Nasal cavity respiratory epithelium epithelial cell of viscerocranial mucosa (primary cell): ENCODE measurements at places on chromosomes 6 and 20. TPM values are rescaled to one million over a fixed set of nuclear protein-coding genes. Genes with fewer than 3 reads are reported as not detected.

The ZBP1 gene
- total RNA-seq, result not detected in 2 replicates

The SIRPB1 gene
- not detected in 2 replicates for total RNA-seq

The TP53TG5 gene
- not detected in 2 replicates for total RNA-seq

The TFAP2D gene
- not detected in 2 replicates for total RNA-seq

The GPX5 gene
- total RNA-seq, result not detected in 2 replicates

The PBOV1 gene
- total RNA-seq, result not detected in 2 replicates

The CRISP3 gene
- 0.07 and 0.34 TPM in 2 replicates for total RNA-seq

The ZNF322 gene
- 12.0 and 24.4 TPM in 2 replicates for total RNA-seq

The KIZ gene
- 10.3 and 13.2 TPM in 2 replicates for total RNA-seq

The TSPO2 gene
- total RNA-seq, result not detected in 2 replicates

The RRAGD gene
- total RNA-seq, result 5.1 and 20.9 TPM in 2 replicates

The TFAP2B gene
- not detected in 2 replicates for total RNA-seq

The KCNK5 gene
- total RNA-seq, result under 0.01 and 1.8 TPM in 2 replicates

The CAP2 gene
- 2.7 and 4.9 TPM in 2 replicates for total RNA-seq

The ORC3 gene
- 18.8 and 19.7 TPM in 2 replicates for total RNA-seq

The HIVEP1 gene
- total RNA-seq, result 15.7 and 66.8 TPM in 2 replicates

The GSTA1 gene
- total RNA-seq, result 0.21 TPM in 1 of 2 replicates, not detected in the other

The DCBLD1 gene
- 33.8 and 80.2 TPM in 2 replicates for total RNA-seq

The WFDC5 gene
- 0.64 and 8.2 TPM in 2 replicates for total RNA-seq

The UBR2 gene
- total RNA-seq, result 27.7 and 38.0 TPM in 2 replicates

The FERMT1 gene
- 53.0 and 80.4 TPM in 2 replicates for total RNA-seq

The RBM24 gene
- 0.93 and 1.4 TPM in 2 replicates for total RNA-seq

The APCDD1L gene
- under 0.01 and 0.21 TPM in 2 replicates for total RNA-seq

The KHDC1L gene
- not detected in 2 replicates for total RNA-seq

The ZSCAN9 gene
- total RNA-seq, result 9.9 and 16.6 TPM in 2 replicates

The TRIM10 gene
- not detected in 2 replicates for total RNA-seq

The TBXT gene
- not detected in 2 replicates for total RNA-seq

The ACTL10 gene
- total RNA-seq, result 1.4 and 1.7 TPM in 2 replicates

The COL19A1 gene
- total RNA-seq, result under 0.01 TPM in 1 of 2 replicates, not detected in the other

The CST2 gene
- total RNA-seq, result 0.14 TPM in 1 of 2 replicates, not detected in the other

The MYCT1 gene
- under 0.01 and 0.07 TPM in 2 replicates for total RNA-seq

The MRAP2 gene
- total RNA-seq, result under 0.01 and 1.5 TPM in 2 replicates

The SEMG1 gene
- total RNA-seq, result not detected in 2 replicates

The TFEB gene
- 6.5 and 13.6 TPM in 2 replicates for total RNA-seq

The NEURL2 gene
- 1.7 and 1.9 TPM in 2 replicates for total RNA-seq

The SH3BGRL2 gene
- total RNA-seq, result 12.2 and 24.3 TPM in 2 replicates

The POM121L2 gene
- total RNA-seq, result under 0.01 TPM in 1 of 2 replicates, not detected in the other

The EEF1A1 gene
- 27,669 and 43,167 TPM in 2 replicates for total RNA-seq

The MACROD2 gene
- 1.4 and 4.3 TPM in 2 replicates for total RNA-seq

The BTN1A1 gene
- total RNA-seq, result not detected in 2 replicates

The TFAP2C gene
- 8.2 and 10.3 TPM in 2 replicates for total RNA-seq

The DAAM2 gene
- total RNA-seq, result 0.07 TPM in 1 of 2 replicates, not detected in the other

The RAD21L1 gene
- not detected in 2 replicates for total RNA-seq

The OR12D3 gene
- not detected in 2 replicates for total RNA-seq

The RSPH9 gene
- under 0.01 and 0.07 TPM in 2 replicates for total RNA-seq

The POLR1C gene
- total RNA-seq, result 35.3 and 42.4 TPM in 2 replicates

The CST3 gene
- total RNA-seq, result 84.1 and 226 TPM in 2 replicates

The RAMACL gene
- 0.68 and 2.6 TPM in 2 replicates for total RNA-seq

The OR2B6 gene
- total RNA-seq, result not detected in 2 replicates

The LY6G6C gene
- total RNA-seq, result under 0.01 TPM in 1 of 2 replicates, not detected in the other

The SASH1 gene
- total RNA-seq, result 7.2 and 14.2 TPM in 2 replicates
